ENCODE measurements at places on chromosomes 1 and 21.

GRCh38 chr1:156012051-156012817 lies 8.5 kb downstream of the SSR2 start:
- DNase-seq = no peak

- DNase-seq = no peak
Observed at GRCh38 chr1:28056129-28056925, 32.1 kb downstream of the EYA3 start.

DNA sequence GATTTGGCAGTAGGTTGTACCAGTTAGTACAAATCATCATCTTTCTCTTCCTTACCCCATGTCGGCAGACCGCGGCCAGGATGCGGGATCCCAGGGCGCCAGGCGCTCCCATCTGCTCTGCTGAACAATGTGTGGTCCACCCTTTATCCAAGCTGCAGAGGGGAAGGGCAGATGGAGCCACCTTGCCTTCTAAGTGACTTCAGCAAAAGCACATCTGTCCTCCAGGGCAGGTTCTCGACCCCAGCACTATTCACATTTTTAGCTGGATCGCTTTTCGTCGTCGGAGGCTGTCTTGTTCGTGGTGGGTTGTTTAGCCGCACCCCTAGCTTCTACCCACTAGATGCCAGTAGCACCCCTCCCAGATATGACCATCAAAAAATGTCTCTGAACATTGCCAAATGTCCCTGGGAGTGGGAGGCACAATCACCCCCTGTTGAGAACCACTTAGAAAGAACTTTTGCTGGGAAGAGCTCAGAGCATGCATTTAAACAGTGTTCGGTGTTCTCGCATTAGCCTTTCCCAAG lies 58.1 kb upstream of the SIM2 start:
- DNase-seq = no peak

DNA sequence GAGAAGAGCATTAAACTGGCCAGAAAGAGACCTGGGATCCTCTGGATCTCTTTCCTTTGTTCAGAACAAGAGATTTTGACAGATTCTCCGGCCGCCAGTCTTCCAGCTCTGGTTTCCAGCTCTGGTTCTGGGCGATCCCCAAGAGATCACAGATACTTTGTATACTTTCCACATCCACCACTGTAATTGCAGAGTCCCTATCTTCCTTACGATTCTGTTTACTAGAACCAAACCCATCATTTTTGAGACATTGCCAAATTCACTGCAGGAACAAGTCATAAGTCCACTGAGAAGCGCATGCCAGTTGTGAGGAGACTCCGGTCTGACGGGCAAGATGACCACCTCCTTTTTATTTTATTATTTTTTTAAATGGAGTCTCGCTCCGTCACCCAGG lies 505.2 kb downstream of the SMYD3 start:
- DNase-seq = no peak

DNA sequence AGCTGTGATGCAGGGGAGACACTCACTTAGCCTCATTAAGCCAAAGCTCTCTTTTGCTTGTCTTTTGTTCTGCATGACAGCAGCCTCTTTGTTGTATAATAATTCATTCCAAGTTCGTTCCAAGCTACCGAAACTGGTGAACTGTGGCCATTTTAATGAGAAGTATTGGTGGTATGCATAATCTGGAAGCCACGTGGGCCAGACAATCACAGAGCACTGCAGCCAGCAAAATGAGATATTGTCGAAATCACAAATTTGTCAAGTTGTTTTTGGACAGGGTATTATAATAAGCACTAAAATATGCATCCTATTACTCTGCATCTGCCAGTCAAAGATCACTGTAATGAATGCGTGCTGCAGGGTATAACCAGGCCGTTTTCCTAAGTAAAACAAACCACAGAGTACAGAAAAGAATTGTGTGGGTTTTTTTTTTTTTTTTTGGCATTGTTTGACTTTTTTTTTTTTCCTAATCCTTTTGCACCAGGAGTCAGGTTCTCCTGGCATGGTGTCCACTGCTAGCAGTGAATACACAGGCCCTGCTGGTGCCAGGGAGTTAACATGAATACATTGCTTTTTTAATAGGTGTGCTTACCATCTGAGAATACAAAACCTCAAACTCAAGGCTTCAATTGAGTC lies 423.9 kb downstream of the PTBP2 start:
- DNase-seq = no peak

- DNase-seq = no peak
Observed at GRCh38 chr1:218959784-218960183, 213.9 kb upstream of the LYPLAL1 start.

DNA sequence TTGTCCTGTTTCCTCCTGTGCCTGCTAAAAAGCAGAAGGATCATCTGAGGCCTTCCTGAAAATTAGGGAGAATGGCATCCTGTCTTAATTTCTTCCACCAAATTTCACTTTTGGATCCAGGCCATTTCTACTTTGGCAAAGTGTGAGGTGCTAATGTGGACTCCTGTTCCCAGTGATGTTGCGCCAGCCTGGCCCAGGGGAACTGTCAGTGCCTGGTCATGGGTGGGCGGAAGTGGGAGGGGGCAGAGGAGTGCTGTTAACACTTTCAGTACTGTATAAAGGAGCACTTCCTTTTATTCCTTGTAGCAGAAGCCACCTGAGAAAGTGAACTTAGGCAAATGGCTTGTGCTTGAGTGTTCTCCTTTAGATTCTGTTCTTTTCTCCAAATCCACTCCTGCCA lies 19.9 kb downstream of the ELAPOR1 start:
- peak; percentile 85 for DNase-seq

DNA sequence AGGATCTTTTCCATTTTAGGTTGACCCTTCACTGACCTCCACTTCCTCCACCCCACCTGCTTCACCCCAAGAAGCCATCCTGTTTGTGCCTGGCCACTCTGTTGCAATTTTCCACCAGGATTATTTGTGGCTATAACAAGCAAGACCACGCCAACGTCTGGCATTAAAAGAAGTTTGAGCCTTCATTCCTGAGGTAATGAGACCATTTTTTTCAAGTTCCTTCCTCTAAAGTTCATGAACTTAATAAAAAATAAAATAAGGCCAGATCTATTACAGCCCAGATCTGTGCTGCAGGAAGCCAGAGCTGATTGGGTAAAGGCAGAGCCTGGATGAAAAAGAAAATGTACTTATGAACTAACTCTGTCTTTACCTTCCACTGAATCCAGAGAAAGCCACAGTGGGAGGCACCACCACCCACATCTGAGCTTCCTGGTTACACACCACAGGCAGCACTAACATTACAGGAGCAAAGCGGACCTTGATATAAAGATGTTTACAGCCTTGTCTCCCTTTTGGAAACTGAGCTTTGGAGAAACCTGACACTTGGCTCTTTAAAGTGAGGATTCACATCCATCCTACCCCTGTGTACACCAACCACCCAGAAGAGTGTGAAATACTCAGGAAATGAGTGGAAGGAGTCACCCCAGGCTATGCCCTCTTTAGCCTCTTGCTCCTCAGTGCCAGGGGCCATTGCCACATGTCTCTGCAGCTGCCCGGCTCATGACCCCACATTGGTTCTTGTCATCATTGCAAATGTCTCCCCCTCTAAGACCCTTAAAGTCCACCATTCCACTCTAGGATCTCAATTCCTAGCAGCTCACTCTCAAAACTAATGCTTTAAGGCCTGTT lies 293.6 kb downstream of the PLPP3 start:
- no peak for DNase-seq

DNA sequence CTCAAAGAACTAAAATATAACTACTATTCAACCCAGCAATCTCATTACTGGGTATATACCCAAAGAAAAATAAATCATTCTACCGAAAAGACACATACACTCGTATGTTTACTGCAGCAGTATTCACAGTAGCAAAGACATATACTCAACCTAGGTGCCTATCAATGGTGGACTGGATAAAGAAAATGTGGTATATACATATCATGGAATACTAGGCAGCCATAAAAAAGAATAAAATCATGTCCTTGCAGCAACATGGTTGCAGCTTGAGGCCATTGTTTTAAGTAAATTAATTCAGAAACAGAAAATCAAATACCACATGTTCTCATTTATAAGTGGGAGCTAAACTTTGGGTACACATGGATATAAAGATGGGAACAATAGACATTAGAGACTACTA lies 266.2 kb upstream of the POU3F1 start:
- no peak for DNase-seq

DNA sequence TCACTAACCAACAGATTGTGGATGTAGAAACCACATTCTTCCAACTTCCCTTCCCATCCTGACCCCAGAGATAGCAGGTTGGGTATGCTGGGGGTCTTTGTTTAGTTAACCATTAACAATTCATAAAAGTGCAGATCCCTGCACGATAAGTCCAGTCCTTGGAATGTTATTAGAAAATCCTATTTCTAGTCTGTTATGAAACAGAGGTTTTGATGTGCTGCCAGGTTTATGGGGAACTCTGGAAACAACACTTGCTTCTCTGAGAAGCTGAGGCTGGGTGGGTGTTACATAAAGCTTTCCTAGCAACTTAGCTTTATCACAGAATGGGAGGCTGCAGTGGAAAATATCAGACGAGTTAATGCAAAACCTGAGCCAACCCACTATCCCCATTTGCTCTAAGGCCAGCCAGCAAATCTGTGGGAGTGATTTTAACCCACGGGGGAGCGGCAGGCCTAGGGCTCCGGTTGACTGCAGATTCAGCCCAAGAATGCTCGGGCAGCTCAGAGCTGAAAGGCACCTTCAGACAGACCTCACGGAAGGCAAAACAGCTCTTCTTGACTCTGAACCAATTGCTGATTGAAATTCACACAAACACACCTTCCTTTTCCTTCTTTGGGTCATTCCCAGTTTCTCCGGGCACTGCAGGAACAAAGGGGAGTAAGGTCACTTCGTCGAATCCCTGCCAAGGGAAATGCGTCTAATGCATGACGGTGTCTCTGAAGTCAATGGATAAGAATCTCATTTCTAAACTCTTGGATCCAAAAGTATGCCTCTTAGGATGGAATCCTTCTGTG lies 111.7 kb upstream of the IRF2BP2 start:
- DNase-seq = no peak

DNA sequence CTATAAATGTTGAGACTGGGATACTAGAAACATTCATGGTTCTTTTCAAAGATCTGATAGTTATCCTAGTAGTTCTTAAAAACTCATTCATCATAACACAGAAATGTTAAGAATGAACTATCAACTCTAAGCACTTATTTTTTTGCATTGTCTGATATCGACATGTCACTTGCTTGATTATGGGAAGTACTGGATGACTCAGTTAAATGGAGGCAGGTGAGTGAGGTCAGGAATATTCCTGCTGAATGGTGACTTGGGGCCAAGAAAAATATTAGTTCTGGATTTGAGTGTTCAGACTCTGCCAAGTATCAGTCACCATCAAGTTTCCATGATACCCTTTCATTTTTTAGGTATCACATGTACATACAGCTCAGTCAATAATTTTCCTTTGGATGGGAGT lies 63.6 kb downstream of the NEK7 start:
- DNase-seq = no peak

GRCh38 chr1:103447471-103447870 lies 78.0 kb upstream of the RNPC3 start:
- no peak for DNase-seq

GRCh38 chr1:2547210-2548067 lies 8.7 kb upstream of the TNFRSF14 start:
- no peak for DNase-seq

GRCh38 chr1:8358897-8359616 lies 41.1 kb downstream of the SLC45A1 start:
- no peak for DNase-seq

DNA sequence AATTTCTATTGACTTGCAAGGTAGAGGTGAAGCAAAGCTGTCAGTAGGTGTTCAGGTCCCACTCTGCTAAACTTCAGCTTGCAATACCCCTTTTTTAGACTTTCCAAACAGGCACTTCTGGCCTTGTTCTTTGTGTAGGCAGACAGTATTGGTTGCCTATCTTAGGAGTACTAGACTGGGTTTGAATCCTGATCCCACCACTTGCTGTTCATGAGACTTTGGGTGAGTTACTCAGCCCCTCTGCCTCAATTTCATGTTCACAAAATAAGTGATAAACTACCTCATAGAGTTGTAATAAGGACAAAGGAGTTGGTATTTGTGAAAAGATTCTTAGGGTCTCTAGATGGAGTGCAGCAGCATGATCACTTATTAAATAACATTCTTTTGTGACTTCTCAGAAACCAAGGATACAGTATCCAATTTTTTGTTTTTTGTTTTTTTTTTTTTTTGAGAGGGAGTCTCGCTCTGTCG lies 5.2 kb downstream of the RCC1 start:
- DNase-seq = no peak

GRCh38 chr21:37821786-37822450 lies 94.3 kb downstream of the KCNJ6 start:
- DNase-seq = no peak

- no peak for DNase-seq
Observed at GRCh38 chr21:34722684-34723300, 54.0 kb downstream of the CLIC6 start.

- DNase-seq = no peak
Observed at GRCh38 chr21:32214654-32215305, 64.1 kb downstream of the MIS18A start.

DNA sequence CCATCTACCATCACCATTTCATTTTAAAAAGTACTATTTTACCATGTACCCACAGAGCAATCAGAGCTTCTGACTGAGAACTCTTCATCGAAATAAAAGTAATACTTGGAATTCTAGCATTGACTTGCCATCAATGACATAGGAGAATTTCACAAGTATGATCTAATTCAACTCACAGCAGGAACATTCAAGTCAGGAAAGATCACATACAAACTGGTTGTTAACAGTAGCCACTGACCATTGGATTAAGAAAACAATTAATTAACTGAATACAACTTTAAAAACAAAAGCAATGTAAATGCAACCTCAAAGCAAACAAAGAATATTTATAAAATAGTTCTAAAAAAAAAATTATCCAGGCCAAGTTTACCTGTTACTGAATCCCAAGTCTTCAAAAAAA lies 18.8 kb downstream of the RNF115 start:
- DNase-seq = no peak

GRCh38 chr1:30770150-30770549 lies 12.6 kb upstream of the LAPTM5 start:
- DNase-seq = no peak

DNA sequence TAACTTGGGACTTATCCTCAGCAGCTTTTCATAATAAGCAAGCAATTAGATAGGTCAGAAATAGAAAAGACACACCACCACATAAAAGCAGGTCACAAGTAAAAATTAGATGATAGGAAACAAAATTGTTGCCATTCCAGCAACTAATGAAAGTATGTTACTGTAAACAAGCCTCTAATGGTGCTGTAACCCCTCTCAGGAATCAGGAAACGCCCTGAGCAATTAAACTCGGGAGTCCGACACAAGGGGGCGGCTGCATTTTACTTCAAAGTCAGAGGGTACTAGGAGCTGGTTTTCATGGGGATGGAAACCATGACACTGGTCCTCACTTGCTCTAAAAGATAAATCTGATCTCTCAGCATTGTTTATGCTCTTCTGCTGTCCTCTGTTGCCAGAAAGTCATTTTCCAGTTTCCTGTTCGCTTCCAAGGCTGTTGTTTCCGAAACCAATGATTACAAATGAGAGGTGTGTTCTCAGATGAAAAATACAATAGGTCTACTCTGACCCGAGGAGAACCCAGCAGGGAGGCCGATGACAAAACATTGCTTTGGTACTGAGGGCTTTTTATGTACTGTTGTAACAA lies 93.4 kb downstream of the TGFBR3 start:
- no peak for DNase-seq

- no peak for DNase-seq
Observed at GRCh38 chr1:68495532-68495931, 1.4 kb downstream of the DEPDC1 start.

GRCh38 chr1:167198518-167199133 lies 22.1 kb upstream of the POU2F1 start:
- no peak for DNase-seq
